ENCODE measurements at places on chromosomes 2 and 18.

- peak; percentile 66 for DNase-seq
Measured at GRCh38 chr18:67199993-67200617, 316.4 kb downstream of the DSEL start.

- no peak for DNase-seq
Measured at GRCh38 chr2:200814276-200814815, 2.6 kb downstream of the BZW1 start.

- DNase-seq, result no peak
Measured at GRCh38 chr18:54260396-54261072, 8.8 kb upstream of the POLI start.

DNA sequence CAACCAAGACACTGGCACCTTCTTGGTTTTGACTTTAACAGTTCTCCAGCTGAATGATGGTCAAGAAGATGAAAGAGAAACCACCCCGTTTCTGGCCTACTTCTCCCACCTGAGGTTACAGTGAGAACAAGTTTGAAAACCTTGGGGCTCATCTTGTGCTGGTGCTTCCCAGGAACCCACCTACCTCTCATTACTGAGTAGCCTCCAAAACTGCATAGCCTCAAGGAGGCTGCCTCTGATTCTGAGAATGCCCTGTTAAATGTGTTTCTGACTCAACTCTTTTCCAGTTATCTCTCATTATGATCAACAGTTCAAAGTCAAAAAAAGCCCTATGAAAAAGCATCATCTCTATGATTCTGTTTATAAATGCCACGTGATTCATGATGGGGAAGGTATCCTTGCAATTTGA, 121.9 kb downstream of the CACNB4 start:
- DNase-seq, result no peak

DNA sequence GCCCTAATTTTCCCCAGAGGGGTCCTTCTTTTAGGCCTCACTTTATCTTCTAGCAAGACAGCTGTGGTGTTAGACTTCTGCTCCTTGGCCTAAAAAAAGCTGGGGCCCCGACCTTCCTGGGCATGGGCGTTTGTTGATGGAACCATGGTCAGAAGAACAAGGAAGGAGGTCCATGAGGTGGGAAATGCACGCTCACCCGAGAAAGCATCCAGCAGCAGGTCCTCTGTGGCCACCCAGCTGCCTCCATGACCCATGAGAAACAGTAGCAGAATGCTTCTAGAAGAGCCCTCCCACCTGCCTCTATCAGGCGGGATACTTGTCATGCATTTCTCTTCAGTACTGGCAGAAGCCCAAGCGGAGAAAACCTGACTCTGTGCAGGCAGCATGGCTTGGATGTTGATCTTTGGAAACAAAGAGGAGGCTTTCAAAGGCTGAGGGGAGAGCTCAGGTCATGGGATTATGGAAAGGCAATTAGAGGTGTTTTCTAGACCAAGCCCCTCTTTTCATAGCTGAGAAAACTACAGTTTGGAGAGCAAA, 249.1 kb downstream of the FAM210A start:
- no peak for DNase-seq

DNA sequence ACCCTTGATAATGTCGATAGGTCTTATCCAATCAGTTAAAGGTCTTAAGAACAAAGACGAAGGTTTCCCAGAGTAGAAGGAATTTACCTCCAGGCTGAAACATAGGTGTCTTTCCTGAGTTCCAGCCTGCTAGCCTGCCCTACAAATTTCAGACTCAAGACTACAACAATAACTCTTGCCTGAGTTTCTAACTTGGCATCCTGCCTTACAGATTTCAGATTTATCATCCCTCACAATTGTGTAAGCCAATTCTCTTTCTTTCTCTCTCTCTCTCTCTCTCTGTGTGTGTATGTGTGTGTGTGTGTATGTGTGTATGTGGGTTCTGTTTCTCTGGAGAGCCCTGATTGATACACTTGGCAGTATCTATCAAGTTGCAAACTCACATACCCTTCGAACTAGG, 37.2 kb upstream of the B4GALT6 start:
- no peak for DNase-seq

DNA sequence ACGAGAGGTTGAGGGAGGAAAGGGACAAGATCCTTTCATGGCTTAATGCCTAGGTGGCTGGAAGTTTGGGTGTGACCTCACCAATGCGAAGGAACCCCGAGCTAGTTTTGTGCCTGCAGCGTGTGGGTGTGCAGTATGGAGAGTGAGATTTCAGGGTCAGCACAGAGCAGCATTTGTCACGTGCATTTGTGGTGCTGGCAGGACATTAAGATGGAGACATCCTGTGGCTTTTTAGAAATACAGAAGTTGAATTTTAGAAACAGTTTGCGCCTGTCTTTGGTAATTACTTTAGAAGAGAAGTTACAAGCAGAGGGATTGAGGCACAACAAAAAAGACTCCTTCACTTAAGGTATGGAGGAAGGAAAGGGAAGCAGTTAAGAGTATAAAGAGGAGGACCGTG, 258.2 kb upstream of the THUMPD2 start:
- peak; percentile 51 for DNase-seq

- DNase-seq, result no peak
Measured at GRCh38 chr2:74617122-74617521, 31.0 kb downstream of the M1AP start.

DNA sequence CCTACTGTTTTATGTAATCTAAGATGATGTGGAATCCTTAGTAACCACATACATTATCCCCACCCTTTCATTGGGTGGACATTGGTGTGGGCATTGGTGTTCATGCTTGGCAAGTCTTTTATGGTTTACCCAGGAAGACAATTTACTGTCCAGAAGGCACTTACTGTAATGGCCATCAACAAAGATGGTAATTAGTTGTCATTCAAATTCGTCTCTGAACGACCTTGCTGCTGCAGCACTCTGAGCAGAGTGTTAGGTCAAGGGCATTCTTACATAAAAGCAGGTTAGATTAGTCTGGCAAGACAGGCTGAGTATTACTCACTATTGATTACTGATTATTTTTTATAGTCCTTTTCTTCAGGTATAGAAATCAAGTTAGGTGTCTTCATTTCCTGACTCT, 447.9 kb downstream of the XIRP2 start:
- DNase-seq, result no peak

- no peak for DNase-seq
Measured at GRCh38 chr18:21680161-21680560, 24.4 kb downstream of the ABHD3 start.

- no peak for DNase-seq
Measured at GRCh38 chr18:68504441-68505177, 210.3 kb downstream of the TMX3 start.

- DNase-seq, result no peak
Measured at GRCh38 chr2:161010503-161011015, 149.7 kb upstream of the TANK start.

GRCh38 chr2:182767578-182767977, 51.5 kb downstream of the DNAJC10 start:
- DNase-seq, result no peak

DNA sequence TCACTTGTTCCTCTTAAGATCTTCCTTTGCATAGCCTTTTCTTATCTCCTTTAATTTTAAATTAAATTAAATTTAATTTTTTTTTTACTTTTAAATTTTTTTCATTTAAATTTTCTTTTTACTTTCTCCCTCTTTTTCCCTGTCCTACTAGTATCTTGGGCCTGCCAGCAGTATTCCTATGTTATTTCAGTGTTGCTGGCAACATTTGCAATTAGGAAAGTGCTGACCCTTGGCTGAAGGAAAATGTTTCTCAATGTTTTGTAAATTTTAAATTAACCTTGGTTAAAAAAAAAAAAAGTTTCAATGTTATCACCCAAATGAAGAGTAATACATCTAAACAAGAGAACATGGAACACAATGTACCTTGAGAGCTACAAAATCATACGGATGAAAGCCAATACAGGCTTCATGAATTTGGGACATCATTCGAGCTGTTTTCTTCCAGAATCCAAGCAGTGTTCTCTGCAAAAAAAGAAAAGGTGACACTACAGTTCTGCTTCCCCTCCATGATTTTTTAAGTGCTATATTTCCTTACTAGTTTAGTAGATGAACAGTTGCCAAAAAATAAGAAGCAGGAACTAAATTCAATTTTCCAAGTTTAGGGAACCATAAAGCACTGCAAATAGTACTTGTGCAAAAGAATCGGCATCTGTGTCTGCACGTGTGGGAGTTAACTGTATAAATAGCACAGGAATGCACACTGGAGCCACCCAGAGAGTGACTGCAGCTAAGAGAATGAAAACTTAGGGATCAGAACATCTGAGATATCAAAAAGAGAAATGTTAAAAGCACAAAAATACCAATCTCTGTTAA, 55.8 kb downstream of the ICA1L start:
- DNase-seq, result no peak

DNA sequence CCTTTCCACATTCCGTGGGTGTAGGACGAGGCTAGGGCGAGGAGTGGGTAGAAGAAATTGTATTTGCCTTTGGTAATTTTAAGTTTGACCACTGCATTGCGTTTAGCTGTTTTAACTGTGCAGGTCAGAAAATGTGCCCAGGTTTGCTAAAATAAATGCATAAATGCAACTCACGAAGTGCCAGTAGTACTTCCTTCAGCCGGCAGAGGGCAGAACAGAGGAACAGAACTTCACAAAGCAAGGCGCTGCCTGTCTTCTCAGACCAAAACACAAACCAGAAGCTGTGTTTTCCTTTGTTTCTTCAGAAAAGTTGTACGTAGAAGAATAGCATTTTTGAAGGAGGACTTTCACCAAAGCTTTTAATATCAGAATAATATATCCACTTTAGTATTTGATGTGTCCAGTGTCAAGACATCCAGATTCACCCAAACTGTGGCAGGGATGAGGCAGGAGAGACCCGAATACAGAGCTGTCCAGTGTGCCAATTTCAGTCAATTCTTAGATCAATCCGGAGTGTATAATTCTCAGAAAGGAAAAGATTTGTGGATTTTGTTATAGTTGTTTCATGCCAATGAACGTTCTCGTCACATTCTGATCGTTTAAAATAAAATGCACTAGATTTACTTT, 348.6 kb downstream of the DLGAP1 start:
- no peak for DNase-seq

GRCh38 chr18:3455090-3455635, 5.2 kb downstream of the TGIF1 start:
- no peak for DNase-seq

DNA sequence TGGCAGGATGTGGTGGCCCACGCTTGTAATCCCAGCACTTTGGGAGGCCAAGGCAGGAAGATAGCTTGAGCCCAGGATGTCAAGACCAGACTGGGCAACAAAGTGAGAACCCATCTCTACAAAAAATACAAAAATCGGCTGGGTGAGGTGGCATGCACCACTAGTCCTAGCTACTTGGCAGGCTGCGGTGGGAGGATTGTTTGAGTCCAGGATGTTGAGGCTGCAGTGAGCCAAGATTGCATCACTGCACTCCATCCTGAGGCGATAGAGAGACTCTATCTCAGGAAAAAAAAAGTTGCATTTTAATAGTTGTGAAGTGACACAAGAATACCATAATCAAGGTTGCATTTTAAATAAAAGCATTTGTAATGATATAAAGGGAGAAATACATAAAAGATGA, 124.1 kb upstream of the SLC38A11 start:
- no peak for DNase-seq

GRCh38 chr2:19207452-19207851, 151.0 kb downstream of the OSR1 start:
- DNase-seq, result no peak

DNA sequence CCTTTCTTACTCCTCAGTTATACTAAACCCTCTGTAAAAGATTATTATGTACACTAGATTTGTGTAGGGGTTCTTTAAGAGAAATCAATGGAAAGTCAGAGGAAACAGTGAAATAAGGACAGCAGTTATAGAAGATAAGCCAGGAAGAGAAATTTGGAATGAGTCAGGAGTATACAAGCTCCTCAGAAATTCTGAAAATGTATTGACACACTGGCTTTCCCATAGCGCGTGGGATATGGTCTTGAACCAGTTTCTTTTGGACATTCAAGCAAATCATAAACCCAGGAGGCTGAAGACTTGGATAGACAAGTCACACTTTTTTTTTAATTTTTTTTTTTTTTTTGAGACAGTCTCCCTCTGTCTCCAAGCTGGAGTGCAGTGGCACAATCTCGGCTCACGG, 316.1 kb upstream of the MMADHC start:
- DNase-seq, result no peak

GRCh38 chr2:239285071-239285931, 115.5 kb downstream of the HDAC4 start:
- peak; percentile 41 for DNase-seq

DNA sequence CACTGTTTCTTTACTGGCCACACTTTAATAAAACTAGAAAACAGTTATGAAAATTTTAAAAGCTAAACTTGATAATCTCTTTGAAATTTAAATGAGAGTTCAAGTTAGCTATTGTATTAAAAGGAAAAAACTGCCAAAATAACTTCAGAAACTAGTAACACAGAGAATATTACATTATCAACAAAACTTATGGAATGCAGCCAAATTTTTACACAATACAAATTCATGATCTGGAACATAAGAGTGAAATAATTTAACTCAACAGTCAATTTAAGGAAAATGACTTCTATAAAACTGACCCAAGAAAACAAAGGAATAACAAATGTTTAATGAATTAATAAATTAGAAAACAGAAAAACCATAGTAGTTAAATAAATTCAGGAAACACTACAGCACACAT, 65.0 kb downstream of the TCF4 start:
- DNase-seq, result no peak

DNA sequence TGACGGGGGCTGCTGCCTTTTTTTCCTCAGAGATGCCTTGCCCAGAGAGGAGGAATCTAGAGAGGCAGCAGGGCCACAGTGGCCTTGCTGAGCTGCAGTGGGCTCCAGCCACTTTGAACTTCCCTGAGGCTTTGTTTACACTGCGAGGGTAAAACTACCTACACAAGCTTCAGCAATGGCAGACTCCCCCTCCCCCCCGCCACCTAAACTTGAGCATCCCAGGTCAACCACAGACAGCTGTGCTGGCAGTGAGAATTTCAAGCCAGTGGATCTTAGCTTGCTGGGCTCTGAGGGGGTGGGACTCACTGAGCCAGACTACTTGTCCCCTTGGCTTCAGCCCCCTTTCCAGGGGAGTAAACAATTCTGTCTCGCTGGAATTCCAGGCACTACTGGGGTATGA, 11.8 kb downstream of the SYT4 start:
- peak; percentile 8 for DNase-seq

GRCh38 chr2:234290671-234291070, 206.2 kb downstream of the ARL4C start:
- DNase-seq, result no peak

GRCh38 chr18:40249390-40250080, 1705.5 kb upstream of the PIK3C3 start:
- no peak for DNase-seq

GRCh38 chr2:64488050-64488974, 34.4 kb downstream of the LGALSL start:
- peak; percentile 60 for DNase-seq

DNA sequence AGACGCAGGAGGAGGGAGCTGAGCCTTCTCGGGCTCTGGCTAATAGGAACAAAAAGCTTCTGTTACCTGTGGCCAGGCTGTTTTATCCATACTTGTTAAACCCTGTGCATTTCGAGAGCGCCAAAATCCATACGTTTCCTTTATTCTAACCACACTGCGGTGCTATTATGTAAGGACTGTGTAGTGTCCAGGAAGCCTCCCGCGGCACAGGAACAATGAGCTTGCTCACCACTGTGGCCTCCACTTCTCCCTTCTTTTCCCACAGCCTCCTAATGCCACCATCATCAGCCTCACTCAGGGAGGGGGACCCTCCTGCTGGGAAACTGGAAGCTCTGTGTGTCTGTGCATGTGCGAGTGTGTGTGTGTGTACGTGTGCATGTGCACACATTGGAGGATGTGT, 268.5 kb downstream of the HAUS1 start:
- no peak for DNase-seq

Data from left lung (tissue), 14 donors.